ENCODE measurements at places on chromosomes 1 and 21.

- DNase-seq: peak; percentile 23
Measured at GRCh38 chr1:178540204-178540603, 27.3 kb downstream of the TEX35 start.

DNA sequence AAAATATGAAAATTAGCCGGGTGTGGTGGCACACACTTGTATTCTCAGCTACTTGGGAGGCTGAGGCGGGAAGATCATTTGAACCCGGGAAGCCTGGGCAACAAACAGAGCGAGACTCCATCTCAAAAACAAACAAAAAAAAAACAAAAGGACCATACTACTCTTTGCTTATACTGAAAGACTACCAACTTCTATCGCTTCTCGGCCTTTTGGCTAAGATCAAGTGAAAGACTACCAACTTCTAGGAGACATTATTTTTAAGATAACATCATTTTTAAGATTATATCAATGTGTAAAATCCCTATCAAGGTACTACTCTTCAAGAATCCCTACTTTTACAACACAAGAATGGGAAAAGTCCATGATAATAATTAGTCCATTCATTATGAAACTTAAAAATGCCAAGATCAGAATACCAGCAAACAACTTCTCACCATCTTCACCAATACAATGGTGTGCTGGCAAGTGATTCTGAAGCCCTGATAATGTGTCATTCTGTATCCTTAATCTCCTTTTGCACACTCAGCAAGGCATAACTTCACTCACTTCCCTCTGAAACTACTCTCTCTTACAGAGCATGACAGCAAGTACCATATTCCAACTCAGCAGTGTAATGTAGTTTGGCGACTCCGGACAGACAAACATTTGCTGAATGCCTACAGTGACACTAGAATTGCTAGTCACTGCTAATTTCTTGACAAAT, 1.7 kb downstream of the PTP4A2 start:
- DNase-seq: no peak

DNA sequence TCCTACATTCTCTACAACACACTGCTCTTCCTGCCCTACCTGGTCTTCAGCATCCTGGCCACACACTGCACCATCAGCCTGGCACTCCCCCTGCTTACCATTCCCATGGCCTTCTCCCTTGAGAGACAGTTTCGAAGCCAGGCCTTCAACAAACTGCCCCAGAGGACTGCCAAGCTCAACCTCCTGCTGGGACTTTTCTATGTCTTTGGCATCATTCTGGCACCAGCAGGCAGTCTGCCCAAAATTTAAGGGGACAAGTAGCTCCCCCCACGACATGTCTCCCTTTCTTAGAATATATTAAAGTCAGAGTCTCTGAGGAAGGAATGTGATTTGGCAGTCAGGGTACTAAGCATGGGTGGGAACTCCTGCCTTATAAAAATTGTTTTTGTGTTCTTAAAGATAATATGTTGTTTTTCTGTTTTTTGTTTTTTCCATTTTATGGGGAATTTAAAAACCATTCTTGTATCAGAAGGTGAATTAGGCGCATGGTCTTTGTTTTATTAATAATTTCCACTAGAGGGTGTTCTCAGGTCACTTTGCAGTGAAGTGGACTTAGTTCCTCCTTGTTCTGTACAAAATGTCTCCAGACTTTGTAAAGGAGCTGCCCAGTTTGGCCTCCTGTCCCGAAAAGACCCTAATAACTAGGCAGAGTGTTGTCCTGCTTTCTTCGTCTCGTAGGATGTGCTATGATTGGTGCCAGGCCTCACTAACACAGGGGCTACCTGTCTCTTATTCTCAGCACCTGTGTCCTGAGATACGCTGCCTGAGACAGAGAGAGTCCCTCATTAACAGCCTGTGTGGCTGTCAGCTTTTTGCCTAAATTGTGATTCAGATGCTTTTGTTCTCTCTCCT, 13.1 kb downstream of the UBIAD1 start:
- no peak for DNase-seq

DNA sequence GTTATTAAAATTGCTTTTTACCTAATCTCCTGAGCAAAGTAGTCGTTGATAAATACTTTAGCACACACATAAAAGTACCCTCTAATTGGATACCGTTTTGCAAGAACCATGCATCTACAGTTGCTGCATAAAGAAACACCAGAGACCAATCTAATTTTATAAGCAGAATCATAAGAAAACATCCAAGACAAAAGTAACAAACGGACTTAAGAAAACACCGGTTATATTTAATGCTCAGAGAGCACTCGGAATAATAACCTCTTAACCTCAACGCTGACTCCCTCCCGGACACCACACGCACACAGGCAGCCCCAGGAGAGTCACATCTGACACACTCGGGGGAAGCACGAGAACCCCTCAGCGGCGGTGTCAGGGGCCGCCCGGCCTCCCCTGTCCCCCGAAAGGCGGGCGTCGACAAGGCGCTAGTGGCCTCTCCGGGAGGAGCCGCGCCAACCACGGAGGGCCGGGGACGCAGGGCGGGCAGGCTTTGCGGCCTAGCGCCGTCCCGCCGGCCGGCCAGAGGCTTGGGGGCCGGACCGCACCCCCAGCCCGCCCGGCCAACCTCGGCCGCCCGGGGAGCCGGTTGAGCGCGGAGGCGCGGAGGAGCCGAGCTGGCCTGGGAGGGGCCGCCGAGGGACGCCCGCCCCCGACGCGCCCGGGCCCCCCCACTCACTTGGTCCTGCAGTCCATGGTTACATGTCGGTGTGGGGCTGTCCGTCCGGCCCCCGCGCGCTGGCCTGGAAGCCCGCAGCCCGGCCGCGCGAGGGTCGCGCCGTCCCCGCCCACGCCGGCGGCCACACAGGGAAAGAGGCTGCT, 606 bp downstream of the DENND1B start:
- DNase-seq: peak; percentile 80

- DNase-seq: no peak
Measured at GRCh38 chr1:238675221-238675620, 711.1 kb upstream of the CHRM3 start.

DNA sequence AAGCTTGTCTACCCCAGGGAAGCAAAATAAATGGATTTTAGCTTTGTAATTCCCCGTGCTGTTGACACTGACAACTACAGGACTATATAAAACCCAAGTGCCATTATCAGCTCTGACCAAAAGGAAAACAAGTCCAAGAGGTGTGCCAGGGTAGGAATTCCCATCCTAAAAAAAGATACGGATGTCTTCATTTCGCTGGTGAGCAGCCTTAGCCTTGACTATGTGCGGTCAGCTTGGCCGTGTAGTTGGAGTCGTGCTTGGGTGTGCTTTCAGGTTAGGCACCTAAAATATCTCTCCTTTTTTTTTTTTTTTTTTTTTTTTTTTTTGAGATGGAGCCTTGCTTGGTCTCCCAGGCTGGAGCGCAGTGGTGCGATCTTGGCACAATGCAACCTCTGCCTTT, 28.9 kb upstream of the ACTN2 start:
- DNase-seq: no peak

DNA sequence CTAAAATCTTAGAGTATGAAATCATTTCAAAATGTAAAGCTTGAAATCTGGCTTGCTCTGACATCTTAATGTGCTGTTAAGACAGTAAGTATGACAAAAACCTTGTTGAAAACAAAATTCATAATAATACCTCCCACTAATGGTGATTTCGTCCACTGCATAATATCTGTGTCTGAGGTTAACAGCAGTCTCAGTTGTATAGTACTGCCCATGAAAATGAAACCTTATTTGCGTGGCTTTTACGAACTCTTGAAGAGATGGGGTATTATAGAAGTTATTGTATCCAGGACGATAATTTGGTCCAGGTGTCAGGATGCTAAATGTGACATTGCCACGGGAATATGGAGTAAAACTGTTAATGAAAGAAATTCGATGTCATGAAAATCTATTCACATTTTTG, 99.9 kb downstream of the USH2A start:
- DNase-seq: no peak

- no peak for DNase-seq
Measured at GRCh38 chr1:60129911-60130310, 56.3 kb upstream of the C1orf87 start.

DNA sequence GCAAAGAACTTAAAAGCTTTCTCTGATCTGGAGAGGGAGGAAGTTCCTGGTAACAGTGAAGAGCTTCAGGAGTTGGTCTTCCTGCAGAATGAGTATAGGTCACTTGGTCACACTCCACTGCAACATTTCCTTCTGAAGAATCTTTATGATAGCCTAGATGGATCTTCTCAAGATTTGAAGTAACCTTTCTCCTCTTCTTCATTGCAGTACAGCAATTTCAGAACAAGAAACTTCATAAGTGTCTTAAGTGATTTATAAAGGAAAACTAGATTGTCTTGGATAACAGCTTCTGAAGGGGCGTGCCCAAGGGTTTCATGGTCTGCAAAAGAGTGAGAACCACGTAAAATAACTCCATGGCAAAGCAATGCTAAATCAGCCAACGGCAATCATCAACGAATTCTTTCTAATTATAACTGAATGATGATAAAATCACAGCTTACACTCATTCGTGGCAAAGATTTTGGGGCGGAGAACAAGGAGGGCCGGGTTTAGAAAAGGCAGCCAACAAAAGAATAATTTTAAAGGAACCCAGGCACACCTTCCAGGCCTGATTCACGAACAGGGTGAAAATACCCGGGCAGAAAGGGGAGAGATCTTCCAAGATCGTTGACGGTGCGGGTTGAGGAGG, 53.9 kb upstream of the ASPM start:
- no peak for DNase-seq

GRCh38 chr1:209428241-209428921, 155.1 kb upstream of the CAMK1G start:
- no peak for DNase-seq

DNA sequence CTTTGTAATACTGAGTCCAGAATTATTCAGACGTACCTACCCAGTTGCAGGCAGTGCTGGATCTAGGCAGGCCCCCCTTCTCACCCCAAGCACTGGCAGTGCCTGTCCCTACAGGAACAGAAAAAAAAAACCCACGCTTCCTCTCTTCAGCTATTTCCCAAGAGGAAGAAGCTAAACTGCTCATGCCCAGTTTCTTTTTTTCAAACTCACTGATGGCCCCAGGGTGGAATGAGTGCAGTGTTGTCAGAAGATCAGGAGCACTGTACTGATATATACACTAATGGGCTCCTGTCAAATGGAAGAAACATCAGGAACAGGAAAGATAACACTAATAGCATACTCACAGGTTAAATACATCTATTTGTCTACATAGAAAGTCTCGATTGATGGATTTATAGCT, 28.2 kb upstream of the DOCK7 start:
- no peak for DNase-seq

GRCh38 chr21:45454060-45454925, 49.3 kb downstream of the COL18A1 start:
- no peak for DNase-seq

GRCh38 chr1:30659702-30660101, 63.7 kb downstream of the MATN1 start:
- no peak for DNase-seq

DNA sequence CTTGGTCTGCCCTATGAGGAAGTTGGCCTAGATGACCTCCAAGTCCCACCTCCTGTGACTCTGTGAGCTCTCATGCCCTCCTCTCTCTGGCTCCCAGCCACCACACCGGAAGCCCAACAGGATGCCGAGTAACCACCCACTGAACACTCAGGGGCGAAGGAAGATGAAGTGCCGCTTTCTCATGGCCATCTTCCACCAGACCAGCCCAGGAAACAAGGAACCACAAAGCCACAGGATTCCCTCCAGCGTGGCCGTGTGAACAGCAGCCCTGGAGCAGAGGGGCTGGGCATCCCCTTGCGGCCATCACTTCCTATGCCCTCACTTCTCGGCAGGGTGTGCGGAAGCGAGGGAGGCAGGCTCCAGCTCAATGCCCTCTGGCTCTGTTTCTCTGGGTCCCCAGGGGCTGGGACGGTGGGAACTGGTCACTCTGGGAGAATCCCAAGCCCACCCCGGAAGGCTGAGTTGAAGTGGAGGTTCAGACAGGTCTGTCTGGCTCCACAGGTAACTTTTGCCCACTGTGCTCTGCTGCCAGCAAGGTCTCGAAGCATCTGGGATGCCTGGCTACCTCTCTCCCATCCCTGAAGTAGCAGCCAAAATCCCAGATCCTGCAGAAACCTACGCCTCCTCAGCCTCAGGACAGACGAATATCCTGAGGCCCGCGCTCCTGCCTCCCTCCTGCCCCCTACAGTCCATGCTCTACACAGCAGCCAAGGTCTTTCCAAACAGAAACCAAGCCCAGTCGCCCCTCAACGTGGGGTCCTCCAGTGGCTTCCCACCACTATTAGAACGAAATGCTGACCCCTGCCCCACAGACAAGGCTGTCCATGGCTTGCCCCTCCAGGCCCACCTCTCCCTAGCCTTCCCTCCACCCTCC, 44.2 kb upstream of the ECE1 start:
- DNase-seq: peak; percentile 86

GRCh38 chr21:25572861-25573310, 34.4 kb downstream of the MRPL39 start:
- no peak for DNase-seq

DNA sequence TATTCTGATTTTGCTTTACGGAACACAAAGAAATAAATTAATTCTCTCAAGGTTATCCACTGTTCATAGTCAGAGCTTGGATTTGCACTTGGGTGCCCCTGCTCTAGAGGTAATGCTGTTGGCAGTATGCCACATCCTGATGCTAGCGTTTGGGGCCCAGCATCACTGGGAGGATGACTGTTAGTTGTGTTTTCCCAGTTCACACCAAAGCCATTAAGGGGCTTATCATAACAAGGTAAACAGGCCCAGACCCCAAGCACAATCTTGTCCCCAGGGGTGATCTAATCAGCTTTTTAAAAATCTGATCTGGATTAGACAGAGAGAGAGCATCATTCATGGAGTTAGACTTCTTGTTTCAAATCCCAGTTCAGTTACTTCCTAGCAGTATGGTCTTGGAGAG, 60.2 kb upstream of the PBX1 start:
- DNase-seq: no peak

- DNase-seq: no peak
Measured at GRCh38 chr1:41368801-41369200, 7.6 kb downstream of the FOXO6 start.

- DNase-seq: no peak
Measured at GRCh38 chr1:33819290-33819912, 44.5 kb upstream of the HMGB4 start.

- no peak for DNase-seq
Measured at GRCh38 chr1:200038325-200038980, 10.9 kb downstream of the NR5A2 start.

GRCh38 chr1:92817986-92818764, 13.7 kb upstream of the RPL5 start:
- no peak for DNase-seq

DNA sequence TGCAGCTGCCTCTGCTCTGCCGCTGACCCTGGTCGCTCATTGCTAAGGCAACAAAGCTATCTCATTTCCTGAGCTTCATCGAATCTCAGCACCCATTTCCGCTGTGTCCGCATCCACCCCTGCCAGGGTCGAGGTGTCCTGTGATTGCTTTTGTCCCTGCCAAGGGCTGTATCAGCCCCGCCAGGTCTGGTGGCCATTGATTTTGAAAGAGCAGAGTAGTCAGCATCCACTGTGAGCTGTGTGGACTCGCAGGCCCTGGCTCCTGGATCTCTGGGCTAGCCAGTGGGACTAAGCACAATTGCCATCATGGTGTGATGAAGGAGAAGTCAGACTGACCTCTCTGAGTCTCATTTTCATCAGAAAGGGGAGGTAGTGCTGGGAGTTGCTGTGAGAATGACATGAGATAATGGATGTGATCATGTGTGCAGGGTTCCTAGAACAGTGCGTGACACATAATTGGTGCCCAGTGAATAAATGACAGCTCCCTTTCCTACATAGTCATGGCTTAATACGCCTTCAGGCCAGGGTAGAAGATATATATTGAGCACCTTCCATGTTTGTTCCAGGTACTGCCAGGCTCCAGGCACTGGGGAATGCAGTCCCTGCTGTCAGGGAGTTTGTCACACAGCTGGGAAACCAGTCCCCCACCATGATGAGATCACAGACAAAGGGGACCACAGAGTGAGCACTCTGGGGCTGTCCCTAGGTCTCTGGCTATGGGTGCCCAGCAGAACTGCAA, 32.1 kb downstream of the NAV1 start:
- DNase-seq: no peak

Data from activated CD8-positive, alpha-beta memory T cell treated with anti-CD3 and anti-CD28 coated beads, Interleukin-2, amount 50 U/mL, for 48 hours (primary cell).